ENCODE measurements at places on chromosomes 5 and 9.

- no peak for DNase-seq
Observed at GRCh38 chr5:65037831-65038815, 269.4 kb downstream of the CWC27 start.

GRCh38 chr5:54608423-54609085 is 91.0 kb downstream of the SNX18 start:
- no peak for DNase-seq

GRCh38 chr9:109815366-109815947 is 35.5 kb downstream of the PALM2AKAP2 start:
- DNase-seq, result peak; percentile 14

DNA sequence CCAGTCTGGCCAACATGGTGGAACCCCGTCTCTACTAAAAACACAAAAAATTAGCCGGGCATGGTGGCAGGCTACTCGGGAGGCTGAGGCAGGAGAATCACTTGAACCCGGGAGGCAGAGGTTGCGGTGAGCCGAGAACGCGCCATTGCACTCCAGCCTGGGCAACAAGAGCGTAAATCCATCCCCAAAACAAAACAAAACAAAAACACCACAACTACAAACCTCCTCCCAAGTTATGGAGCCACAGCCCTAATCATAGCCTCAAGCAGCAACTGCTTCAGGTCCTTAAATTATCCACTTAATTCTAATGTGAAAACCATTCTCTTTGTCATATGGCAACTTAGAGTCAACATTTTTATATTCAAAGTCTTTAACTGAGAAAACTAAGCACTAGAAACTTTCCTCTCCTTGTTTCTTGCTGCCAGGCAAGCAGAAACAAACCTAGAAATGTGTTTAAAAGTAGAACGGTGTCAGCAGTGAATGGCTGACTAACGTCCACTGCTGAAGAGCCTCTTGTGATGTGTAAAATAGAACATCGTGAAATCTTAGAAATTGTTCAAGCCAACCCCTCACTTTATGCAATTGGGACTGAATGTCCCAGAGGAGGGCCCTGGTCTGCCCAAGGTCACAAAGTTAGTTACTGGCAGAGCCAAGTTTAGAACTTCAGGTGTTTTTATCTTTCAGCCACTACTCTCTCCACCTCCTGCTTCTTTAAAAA is 5.7 kb downstream of the TMEM245 start:
- no peak for DNase-seq

Data from GM03348 (cell line).